NCI-H1436 treated with DMSO at 0.1 percent for 48 hours (cell line): ENCODE measurements at places on chromosomes 3 and 15.
A peak's percentile ranks its signal among the peaks of the same experiment; 100 is the strongest.

DNA sequence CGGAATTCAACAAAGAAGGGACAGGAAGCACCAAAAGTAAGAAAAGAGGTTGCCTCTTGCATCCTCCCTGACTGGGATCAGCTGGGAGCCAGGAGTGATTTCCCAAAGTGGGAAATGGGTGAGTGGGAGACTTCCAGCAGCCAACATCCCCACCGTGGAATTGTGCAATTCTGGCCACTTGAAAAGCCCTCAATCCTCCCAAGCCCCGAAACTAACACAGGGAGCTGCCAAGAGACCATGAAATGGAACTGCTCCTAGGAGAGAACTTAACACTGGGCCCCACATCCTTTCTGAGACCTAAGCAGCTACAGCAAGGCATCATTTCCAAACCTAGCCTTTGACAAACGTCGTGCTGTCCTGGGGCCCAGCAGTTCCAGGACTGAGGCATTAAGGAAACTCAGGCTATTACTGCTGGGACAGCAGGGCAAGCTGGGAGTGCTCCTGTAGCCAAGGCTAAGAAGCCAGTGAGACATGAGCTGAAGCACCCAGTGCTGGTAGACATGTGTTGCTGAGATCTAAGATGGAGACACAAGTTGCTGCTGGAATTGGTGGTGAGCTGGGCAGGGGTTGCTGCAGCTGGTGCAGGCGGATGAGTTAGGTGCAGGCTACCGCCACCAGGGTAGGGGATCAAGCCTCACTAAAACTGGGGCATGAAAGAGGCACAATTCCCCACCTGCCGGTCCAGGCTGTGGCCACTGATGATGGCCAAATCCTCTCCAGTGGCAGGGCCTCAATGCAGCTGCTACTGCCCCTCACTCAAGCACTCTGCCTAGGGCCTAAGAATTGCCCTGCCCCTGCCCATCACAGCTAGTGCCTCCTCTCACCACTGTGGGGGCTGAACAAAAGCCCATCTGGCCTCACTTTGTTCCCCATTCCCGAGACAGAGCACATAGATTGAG, 43.9 kb downstream of the ALDH1A2 start:
- DNase-seq, result no peak

GRCh38 chr3:123397050-123397590, 51.8 kb downstream of the ADCY5 start:
- DNase-seq, result no peak

DNA sequence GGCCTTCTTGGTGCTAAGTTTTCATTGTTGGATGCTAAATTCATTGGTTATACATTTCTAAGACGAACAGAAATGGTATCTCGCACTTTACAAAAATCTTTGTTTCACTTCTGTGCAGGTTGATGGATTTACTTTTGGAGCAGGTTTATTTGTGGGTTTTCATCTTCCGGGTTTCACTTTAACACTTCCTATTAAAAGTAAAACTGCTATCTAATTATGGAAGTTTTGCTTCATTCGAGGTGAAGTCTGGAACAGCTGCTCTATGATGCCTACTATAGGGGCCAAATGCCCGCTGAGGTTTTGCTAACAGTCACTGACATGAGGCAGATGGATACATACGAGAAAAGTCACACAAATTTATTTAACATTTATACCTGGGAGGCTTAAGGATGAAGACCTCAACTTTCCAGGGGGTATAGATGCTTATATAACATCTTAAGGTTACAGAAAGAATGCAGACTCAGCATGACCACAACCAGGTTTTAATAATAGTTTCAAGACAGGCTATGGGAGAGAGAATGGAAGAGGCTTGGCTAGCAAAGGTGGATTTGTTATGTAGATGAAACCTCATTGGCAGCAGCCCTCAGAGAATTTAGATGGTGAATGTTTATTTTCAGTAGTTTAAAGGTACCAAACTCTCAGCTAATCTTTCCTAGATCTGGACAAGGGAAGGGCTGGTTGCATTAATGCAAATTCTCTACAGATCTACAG, 54.2 kb downstream of the OSTN start:
- no peak for DNase-seq

- DNase-seq, result no peak
These were observed 102.5 kb downstream of the SST start for GRCh38 chr3:187567661-187568121.

- no peak for DNase-seq
These were observed 92.3 kb upstream of the ROPN1 start for GRCh38 chr3:124084022-124084881.

DNA sequence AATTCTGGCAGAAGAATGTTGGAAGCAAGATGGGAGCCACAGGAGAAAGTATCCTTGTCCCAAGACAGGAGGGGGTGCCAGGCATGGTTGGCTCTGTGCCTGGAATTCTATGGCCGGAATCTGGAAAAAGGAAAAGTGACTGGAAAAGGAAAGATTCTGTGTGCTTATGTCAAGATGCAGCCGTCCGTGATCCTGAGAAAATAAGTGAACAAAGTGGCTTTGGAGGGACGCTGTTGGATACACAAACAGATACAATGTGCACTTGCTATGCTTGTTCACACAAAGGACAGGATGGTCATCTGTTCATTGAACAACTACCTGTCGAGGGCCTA, 28.5 kb upstream of the MUC20 start:
- no peak for DNase-seq

DNA sequence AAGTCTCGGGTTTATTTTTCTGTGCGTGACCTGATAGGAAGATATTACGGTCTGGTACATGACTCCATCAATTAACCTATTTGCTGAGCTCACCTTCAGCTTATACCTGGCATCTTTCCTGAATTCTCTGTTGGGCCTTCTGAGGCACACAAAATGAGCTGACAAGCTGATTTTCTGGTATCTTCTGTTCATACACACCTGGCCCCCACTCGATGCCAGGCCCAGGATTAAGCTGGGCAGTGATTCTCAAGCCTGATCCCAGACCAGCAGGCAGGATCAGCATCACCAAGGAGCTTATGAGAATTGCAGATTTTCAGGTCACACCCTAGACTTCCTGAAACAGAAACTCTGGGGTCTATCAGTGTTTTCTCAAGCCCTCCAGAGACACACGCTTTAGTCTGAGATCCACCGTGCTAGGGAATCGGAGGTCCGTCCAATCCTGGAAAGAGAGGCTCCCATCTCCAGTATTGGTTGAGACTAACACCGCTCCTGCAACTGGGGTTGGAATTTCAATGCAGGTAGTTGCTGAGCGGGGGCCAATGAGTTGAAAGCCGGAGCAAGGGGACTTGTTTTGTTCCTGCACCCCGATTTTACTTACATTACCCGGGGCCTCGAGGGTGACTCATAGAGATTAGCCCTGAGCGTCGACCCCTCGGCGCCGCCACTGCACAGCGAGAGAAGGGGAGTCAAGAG, 636 bp upstream of the EIF1B start:
- no peak for DNase-seq

DNA sequence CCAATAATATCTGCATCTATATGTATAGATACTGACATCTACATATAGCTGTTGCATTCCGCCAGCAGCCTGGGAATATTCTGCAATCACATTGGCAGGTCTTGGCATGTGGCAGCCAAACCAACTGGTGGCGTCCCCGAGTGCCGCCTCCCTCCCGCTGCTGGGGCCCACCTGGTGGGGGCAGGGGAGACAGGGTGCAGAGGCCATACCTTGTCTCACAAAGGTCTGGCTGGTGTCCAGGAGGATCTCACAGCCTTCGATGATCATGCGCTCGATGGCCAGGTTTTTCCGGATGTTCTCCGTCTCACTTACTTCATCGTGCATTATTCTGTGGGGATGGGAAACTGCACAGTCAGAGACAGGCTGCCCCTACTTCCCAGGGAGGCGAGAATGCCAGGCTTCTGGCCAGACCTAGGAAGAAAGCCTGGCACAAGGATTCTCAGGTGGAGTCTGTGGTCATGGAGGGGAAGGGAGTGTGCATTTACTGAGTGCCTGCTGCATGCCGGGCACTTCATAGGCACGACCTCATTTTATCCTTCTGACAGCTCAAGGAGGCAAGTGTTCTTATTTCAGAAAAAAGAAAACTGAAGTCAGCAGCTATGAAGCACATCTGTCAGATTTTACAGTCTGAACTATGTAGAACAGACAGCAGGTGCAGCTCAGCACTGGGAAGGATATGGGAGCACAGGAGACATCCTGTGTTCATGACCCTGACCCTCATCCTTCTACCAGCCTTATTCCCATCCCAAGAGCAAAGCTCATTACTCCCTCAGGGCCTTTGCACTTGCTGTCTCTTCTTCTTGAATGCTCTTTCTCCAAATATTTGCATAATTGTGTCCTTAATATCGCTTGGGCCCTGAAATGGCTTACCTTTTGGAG, 62.8 kb downstream of the RASGRF1 start:
- DNase-seq, result no peak

- DNase-seq, result no peak
These were observed 5.9 kb upstream of the STRA6 start for GRCh38 chr15:74208496-74208895.

- no peak for DNase-seq
These were observed 13.7 kb upstream of the U2SURP start for GRCh38 chr3:142987707-142988106.

DNA sequence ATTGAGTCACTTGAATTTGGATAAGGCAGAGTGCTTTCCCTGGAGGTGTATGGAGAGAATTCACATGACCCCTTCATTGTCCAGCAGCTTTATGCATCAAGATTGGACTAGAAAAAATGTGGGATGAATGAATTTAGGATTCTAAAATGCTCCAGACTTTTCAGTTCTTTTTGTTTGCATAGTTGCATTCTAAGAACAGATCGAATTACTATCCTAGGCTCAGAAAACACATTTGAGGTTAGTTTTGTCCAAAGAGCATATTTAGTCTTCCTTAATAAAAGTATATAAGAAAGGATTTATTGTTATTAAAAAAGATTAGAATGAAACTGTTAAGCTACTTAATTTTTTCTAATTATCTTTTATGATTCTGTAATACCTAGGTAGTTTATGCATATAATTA, 127.4 kb downstream of the UBE2E2 start:
- no peak for DNase-seq

DNA sequence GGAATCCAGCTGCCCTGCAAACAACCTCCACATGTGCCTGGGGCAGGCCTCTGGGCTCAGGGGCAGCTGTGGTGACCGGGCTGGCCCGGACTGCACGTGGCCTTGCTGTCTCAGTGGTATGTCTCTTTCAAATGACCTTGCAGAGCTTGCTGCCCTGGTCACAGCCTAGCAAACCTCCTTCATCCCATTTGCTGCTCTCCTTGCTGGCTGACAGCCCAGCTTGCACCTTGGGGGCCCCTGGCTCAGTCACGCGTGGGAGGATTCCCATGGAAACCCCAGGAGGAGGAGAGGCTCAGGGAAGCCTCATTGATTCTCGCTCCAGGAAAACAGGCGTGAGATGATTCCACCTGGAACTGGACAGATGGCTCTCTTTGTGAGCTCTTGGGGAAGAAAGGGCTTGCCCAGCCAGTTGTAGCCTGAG, 5.6 kb downstream of the SPSB4 start:
- DNase-seq, result no peak

- DNase-seq, result no peak
These were observed 251.5 kb downstream of the SUCLG2 start for GRCh38 chr3:67402873-67403272.

- no peak for DNase-seq
These were observed 136.1 kb upstream of the MEF2A start for GRCh38 chr15:99429681-99430081.

- no peak for DNase-seq
These were observed 11.2 kb downstream of the B3GNT5 start for GRCh38 chr3:183264268-183264667.

GRCh38 chr15:25335279-25335678, 103.5 kb downstream of the UBE3A start:
- DNase-seq, result no peak

- no peak for DNase-seq
These were observed 68.6 kb downstream of the ST6GAL1 start for GRCh38 chr3:186998937-186999368.

GRCh38 chr3:146374146-146374545, 95.2 kb downstream of the PLSCR2 start:
- no peak for DNase-seq

GRCh38 chr15:69158843-69159240, 1.6 kb upstream of the GLCE start:
- DNase-seq, result no peak

DNA sequence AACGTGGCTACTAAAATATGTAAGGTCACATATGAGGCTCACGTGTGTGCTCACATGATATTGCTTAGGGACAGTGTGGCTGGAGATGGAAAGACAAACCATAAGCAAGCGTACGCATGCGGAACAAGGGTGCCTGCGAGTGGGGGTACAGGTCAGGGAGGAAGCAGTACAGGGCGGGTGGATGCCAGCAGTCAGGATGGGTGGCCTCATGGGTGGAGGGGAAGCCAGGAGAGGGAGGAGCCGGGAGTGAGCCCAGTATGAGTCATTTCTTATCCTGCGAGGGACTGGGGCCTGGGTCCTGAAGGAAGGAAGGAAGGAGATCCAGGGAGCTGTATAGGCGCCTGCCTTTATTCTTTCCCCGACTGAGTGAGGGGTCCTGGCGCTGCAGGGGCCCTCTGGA, 42.0 kb upstream of the CGNL1 start:
- no peak for DNase-seq

DNA sequence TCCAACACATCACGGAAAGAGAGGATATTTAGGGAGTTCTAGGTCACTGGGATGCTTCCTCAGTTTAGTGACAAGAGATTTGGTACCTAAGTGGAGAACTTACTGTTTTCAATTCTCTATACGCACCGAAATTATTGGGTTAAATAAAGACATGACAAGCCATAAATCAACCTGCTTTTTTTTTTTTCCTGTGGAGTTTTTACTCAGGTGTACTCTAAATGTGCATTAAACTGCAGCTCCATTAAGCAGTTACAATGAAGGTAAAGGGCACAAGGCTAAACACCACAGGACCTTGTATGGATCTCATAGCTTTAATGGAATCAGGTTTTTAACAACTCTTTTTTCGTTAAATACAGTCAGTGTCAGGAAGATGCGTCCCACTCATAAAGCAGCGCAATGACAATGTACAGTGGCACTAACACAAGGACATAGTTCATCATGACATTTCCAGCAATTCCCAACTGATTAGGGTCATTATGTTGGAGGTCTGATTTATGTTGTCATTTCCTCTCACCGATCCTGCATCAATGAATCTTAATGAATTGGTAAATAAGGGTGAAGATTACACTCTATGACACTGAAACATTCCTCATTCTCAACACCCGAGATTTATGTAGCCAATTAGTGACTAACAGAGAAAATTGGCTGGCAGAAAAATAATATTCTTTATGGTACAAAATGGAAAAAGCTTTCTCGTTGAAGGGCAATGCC, 355.2 kb downstream of the FOXP1 start:
- DNase-seq, result peak; percentile 49

GRCh38 chr15:89192766-89193165, 28.6 kb downstream of the RLBP1 start:
- DNase-seq, result no peak

GRCh38 chr3:58837856-58838255, 171.3 kb upstream of the FAM3D start:
- no peak for DNase-seq
